ENCODE measurements at places on chromosomes 16 and 17.
A peak's percentile ranks its signal among the peaks of the same experiment; 100 is the strongest.

DNA sequence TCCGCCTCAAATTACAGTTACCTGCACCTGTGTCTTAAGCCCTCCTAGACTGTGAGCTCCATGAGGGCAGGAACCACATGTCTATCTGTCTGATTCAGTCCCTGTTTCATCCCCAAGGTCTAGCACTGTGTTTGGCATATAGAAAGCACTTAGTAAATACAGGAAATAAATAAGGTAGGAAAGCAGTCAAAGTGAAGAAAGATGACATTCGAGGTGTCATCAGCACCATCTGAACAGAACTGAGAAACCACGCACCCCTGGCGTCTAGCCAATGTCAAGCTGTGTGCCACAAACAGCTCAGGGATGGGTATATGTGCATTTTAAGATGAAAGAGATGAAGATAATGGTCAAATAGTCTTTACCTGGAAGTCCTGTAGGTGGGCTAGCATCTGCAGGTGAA lies 79.6 kb upstream of the ATP2A3 start:
- DNase-seq, result no peak

DNA sequence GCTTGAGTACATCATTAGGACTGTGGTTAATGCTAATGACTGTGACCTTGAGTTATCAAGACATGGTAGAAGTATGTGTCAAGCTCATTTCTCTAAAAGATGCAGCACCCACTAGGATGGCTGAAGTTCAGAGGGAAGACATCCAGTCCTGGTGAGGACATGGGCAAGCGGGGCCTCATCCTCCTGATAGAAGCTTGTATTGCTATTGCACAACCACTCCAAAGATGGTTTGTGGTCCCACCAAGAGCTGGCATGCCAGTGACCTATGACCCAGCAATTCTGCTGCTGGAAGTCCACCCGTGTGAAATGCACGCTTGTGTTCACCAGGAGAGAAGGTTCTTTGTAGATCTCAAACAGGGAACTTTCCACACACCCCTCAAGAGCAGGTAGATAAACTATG lies 14.2 kb downstream of the SOX8 start:
- DNase-seq, result no peak

DNA sequence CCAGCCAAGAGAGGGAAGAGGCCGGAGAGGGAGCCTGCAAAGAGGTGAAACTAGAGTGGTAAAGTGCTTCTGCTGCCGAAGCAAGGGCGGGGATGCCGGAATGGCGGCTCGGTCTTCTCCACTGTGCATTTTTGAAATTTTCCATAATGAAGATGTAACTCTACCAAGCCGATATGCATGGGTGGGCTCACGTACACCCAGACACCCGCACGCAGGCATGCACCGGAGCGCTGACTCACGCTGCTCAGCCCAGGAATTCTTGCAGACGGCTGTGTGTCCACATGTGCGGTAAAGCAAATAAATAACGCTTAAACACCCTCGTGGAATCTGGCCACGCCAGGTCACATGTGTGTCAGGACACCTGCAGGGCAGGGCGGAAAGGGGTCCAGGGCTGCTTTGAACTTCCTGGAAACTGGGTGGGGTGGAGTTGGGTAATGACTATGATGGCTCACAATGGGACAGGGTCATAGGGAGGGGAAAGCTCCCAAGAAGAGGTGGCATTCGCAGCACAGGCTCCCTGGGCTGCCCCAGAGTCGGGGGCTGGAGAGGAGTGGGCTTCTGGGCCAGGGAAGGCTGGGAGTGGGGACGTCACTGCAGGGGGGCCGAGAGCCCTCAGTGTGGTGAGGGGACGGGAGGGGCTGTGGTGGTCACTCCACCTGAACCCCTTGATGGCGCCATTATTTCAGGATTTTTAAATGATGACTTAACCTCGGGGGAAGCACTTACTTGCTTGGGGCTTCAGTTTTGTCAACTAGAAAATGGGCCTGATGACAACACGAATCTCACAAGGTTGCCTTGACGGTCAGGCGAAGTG lies 265.5 kb downstream of the PARN start:
- DNase-seq, result no peak

DNA sequence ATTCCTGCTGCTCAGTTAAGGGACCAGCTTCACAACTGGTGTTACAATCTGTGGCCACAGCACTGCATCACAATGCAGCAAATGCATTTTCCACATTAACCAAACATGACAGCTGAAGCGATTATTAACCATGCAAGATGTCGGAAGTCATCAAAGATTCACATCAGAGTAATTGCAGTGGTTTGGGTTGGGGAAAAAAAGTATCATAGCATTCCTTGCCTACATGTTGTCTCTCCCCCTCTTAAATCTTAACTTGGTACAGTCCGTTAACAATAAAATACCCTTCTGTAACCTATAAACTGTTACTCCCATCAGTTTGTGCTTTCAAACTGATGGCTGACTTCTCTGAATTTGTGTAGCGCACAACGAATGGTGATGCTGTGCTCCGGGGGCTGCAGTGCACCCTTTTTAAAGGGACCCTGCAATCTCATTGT lies 51.6 kb downstream of the NUP93 start:
- DNase-seq, result no peak

- DNase-seq, result peak; percentile 72
Observed at GRCh38 chr17:7014995-7015958, 2.9 kb downstream of the RNASEK start.

DNA sequence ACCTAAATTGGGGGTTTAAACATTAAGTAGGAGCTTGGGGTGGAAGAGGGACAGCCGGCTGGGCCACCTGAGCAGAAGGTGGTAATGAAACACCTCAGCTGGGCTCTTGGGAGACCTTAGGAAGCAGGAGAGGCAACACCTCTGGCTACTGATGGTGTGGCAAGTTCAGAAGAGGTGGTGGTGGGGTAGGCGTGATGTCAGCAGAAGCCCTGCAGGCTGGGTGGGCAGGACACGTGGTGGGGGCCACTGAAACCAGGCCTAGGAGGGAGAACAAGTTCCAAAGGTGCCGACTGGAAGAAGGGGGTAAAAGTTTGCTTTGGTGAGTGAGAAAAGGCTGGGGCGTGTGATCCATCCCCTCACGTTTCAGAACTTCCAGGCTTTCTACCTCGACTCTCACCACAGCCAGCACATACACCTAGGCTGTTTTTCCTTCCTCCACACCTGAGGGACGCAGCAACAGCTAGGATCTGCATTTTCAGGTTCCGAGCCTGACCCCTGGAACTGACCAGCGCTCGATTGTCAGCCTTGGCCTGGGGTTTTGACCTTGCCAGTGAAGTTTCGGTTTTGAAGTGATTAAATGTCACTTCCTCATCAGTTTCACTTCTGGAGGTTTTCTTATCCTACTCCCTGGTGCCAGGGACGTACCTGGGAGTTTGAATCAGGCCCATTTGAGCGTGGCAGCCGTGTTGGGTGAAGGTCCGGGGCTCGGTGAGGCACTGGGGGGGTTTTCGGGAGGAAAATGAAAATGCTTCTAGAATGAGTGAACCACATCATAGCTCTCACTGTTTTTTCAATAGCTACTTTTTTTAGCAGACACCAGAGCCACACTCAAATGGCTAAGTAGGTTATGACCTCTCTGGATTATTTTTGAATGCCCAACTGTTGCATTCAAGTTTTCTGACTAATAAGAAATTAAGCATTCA lies 10.0 kb downstream of the SNN start:
- no peak for DNase-seq

Measured in effector CD8-positive, alpha-beta T cell (primary cell).